T1000 (cell line): ENCODE measurements at places on chromosomes 13 and 19.

DNA sequence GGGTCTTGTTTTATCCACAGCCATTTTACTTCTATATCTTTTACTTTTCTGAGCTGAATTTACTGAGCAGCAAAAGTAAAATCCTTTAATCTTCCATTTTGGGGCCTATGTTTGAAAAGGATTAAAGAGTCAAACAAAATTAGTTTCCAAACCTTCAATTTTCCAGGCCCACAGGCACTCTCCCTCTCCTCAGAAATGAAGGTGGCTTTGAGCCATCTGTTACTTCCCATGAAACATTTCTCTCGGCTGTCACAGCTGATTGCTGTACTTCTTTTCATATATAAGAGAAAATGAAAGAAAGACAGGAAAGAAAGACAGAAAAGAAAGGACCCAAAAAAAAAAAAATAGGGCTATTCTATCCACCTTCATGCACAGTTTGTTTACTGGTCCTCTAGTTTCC is 194.9 kb downstream of the LACC1 start:
- no peak for DNase-seq

- DNase-seq: no peak
These were observed 5.3 kb upstream of the TCF3 start for GRCh38 chr19:1657746-1658145.

GRCh38 chr13:30002577-30002976 is 152.2 kb upstream of the UBL3 start:
- no peak for DNase-seq

- DNase-seq: no peak
These were observed 9.5 kb downstream of the EVI5L start for GRCh38 chr19:7839476-7839875.

- peak; percentile 69 for DNase-seq
These were observed 18.5 kb downstream of the TMED1 start for GRCh38 chr19:10817291-10818038.

GRCh38 chr19:13859361-13859880 is 17.5 kb upstream of the NANOS3 start:
- no peak for DNase-seq

GRCh38 chr19:50638600-50638999 is 1.1 kb downstream of the SYT3 start:
- no peak for DNase-seq

DNA sequence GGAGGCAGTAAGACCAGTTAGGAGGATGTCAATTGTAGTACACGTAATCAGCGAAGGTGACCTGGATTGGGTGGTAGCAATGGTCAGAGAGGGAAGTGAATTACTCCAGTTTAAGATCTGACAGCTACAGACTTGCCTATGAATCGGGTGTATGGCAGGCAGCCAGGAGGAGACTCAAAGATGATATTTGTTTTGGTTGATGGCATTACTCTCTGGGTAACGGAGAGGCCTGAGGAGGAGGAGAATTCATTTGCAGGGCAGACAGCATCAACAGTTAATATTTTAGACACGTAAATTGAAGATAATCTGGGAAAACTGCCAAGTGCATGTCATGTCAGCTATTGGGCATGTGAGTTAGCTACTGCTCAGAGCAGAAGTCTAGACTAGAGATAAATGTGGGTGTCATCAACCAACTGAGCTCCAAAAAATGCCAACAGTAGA is 109.2 kb downstream of the SGCG start:
- DNase-seq: peak; percentile 12

DNA sequence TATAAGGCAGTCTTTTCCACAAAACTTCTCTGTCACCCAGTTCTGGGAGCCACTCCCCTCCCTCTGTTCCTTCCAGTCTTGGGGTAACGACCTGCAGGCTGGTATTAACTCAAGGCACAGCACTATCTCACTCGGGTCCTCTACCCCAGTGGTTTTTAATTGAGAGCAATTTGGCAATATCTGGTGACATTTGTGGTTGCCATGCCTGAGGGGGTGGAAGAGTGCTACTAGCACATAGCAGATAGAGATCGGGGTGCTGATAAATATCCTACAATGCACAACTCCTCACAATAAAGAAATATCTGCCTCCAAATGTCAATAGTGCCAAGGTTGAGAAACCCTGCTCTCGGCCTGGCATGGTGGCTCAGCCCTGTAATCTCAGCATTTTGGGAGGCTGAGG is 117.7 kb upstream of the ABCC4 start:
- no peak for DNase-seq

DNA sequence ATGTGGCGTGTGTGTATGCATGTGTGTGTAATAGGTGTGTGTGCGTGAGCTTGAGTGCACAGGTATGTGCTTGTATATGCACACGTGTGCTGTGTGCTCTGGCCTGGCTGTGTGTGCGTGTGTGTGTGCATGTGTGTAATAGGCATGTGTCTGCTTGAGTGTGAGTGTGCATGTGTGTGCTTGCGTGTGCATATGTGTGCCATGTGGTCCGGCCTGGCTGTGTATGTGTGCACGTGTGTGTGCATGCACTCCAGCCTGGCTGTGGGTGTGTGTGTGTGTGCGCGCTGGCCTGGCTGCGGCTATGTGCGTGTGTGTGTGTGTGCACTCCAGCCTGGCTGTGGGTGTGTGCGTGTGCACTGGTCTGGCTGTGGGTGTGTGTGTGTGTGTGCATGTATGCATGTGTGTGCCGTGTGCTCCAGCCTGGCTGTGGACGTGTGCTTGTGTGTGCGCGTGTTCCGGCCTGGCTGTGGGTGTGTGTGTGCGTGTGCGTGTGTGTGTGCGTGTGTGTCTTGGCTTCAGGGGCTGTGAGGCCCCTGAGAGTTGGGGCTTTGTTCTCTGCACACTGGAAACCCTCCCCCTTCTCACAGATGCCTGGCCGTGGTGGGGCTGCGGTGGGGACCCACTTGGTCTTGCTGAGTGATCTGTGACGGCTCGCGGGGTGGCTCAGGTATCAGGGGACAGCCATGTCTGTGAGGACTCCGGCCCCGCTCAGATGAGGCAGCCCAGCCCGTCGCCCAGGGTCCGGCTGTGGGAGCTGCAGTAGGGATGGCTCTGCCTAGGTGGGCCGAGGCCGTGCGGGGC is 8.2 kb downstream of the SPPL2B start:
- no peak for DNase-seq

DNA sequence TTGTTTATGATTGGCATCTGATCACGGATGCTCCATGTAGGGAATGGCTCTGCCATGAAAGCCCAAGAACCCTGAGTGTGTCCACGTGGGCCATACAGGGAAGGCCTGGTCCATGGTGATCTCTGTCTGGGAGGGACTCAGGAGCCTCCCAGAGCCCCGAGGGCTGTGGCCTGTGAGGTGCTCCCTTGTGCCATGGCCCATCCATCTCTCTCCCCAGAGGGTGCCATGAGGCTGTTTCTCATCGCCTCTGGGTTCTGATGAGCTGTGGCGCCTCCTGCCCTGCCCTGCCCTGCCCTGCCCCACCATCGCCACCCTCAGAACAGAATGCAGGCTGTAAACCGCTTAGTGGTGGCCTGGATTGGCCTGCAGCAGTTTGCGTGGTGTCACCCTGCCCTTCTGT is 83.1 kb downstream of the ATP11A start:
- no peak for DNase-seq

DNA sequence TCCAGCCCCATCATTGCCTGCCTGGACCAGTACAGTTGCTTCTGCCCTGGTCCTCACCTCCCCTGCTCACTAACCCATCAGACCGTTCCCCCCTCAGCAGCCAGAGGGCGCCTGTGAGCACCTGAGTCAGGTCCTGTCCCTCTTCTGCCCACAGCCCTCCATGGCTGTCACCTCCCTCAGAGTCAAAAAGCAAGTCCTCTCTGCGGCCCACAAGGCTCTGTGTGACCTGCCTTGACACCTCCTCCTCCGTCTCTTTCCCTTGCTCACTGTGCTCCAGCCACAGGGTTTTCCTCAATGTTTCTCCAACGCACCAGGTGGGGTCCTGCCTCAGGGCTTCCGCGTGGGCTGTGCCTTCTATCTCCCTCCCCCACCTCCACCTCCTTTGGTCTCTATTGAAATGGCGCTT is 29.4 kb upstream of the PTPRS start:
- no peak for DNase-seq

DNA sequence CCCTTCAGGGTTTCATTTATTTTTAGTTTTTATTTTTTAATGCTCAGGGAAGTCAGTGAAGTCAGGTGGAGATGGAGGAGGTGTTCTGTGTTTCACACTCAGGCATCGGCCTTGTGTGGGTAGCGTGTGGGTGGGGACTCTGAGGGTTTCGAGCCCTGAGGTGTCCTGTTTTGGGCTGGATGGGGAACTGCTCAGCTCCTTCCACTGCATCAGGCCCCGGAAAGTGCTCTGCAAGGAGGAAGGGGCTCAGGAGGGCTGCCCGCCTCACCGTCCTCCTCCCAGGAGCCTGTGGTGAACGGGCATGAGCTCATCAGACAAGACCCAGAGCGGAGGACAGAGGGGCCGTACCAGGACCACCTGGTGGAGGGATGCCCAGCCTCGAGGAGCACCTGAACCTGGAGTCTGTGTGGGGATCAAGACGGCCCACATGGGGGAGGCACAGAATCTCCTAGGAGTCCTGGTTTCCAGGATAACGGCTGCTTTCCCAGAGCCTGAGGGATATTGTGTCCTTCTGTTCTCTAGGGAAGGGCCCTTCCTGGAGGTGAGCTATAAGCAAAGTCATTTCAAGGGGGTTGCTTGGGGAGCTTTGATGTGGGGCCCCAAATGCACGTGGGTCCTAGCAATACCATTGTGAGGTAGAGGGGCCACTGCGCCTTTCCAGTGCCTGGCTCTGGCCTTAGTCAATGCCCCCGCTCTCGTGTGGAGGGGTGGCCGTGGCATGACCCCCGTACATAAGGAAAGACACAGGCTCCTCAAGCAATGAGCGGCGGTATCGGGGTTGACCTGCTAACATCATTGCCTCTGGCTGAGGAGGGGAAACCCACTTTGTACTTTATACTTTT is 13.5 kb upstream of the GAS6 start:
- DNase-seq: no peak

DNA sequence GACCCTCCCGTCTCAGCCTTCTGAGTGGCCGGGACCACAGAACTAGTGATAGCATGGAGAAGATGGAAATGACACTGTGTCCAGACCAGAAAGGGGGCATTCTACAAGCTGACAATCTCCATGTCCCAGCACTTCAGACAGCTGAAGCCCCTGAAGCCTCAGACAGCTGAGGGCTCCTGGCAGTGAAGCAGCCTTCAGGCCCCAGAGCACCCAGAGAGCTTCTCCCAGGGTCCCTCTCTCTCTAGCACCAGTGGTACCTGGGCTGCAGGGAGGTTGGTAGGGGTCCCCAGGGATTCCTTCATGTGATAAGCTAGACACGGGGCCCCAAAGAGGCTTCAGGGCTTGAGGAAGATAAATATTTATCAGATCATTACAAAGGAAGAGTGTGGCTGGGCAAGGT is 7.6 kb upstream of the POP4 start:
- no peak for DNase-seq

DNA sequence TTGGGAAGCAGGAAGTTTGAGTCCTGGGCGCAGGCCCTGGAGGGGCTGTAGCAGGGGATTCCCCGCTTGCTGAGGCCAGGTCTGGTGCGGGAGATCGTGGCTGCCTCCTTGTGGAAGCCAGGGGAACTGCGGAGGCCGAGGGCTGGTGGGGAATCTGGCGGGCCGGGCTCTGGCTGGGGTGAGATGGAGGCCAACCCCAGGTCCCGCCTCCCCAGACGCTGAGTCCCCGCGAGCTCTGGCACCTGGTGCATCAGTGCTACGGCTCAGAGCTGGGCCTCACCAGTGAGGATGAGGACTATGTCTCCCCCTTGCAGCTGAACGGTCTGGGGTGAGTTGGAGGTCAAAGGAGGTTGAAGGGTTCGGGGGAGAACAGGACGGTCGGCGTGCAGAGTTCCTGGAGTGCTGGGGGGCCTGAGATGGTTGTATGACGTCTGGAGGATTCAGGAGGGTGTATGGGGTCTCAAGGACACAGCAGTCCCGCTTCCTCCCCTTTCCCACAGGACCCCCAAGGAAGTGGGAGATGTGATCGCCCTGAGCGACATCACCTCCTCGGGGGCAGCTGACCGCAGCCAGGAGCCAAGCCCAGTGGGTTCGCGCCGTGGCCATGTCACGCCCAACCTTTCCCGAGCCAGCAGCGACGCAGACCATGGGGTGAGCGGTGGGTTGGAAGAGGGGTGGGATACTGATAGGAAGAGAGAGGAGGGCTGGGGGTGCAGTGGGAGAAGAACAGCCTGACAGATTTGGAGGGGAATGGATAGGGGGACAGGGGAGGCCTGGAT is 13.1 kb downstream of the GRAMD1A start:
- peak; percentile 52 for DNase-seq

GRCh38 chr19:46840498-46840942 is 10.1 kb downstream of the AP2S1 start:
- DNase-seq: no peak

DNA sequence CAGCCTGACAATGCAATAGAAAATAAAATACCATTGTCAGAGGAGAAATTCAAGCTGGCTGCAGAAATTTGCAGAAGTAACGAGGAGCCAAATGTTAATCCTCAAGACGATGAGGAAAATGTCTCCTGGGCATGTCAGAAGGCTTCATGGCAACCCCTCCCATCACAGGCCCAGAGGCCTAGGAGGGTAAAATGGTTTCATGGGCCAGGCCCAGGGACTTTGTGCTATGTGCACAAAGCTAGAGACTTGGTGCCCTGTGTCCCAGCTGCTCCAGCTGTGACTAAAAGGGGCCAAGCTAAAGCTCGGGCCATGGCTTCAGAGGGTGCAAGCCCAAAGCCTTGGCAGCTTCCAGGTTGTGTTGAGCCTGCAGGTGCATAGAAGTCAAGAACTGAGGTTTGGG is 431.7 kb downstream of the LMO7 start:
- no peak for DNase-seq

DNA sequence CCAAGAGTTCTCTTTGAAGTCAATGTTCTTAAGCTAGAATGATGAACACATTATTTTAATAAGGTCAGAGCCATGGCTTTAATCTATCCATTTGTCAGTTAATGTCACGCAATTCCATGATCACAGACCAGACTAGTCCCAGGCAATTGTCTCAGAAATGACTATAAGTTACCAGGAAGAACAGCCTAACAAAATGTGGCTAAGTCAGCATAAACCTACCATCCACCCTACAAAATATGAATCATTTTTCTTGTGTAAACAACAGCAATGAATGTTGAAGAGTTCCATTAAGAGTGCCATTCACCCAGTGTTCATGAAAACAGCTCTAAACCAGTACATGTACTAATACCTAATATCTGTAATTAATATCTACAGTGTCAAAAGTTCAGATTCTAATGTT is 127.5 kb downstream of the KCTD12 start:
- no peak for DNase-seq

GRCh38 chr19:47023448-47023794 is 3.8 kb downstream of the NPAS1 start:
- no peak for DNase-seq

DNA sequence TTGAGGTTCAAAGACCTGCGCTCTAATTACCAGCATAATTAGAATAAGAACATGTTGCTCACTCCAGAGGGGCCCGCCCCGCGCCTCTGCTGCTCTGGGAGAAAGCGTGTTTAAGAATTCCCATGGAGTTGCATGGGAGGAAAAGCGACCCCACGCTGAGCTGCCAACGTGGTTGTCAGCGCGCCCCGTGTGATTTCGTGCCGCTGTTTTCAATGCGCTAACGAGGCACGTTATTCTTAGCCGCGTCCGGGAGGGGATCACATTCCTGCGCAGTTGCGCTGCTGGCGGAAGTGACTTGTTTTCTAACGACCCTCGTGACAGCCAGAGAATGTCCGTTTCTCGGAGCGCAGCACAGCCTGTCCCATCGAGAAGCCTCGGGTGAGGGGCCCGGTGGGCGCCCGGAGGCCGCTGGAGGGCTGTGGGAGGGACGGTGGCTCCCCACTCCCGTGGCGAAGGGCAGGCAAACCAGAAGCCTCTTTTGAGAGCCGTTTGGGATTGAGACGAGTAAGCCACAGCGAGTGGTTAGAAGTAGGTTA is 173.8 kb upstream of the SOX1 start:
- DNase-seq: no peak
